Body of pancreas (tissue), 4 donors: ENCODE measurements at places on chromosomes 16 and 17. TPM values are rescaled to one million over a fixed set of nuclear protein-coding genes. Genes with fewer than 3 reads are reported as not detected.

Gene MMP2
- 76.0 TPM for total RNA-seq

Gene TNFRSF17
- total RNA-seq, result not detected

GRCh38 chr17:14701886-14702285 is 401.0 kb downstream of the HS3ST3B1 start:
- no peak overlapping the region for H3K27ac ChIP-seq
- H3K4me3 ChIP-seq, result no peak overlapping the region
- no peaks in the 10 kb centered on the region for H3K36me3 ChIP-seq
- peaks cover 8% of the 10 kb centered on the region for H3K4me1 ChIP-seq
- H3K27me3 ChIP-seq, result no peaks in the 10 kb centered on the region
- no peak for DNase-seq

- H3K27me3 ChIP-seq, result no peaks in the 10 kb centered on the region
- no peaks in the 10 kb centered on the region for H3K4me1 ChIP-seq
- H3K36me3 ChIP-seq, result no peaks in the 10 kb centered on the region
- no peak for DNase-seq
Measured at GRCh38 chr17:16866436-16866835, 105.5 kb downstream of the TNFRSF13B start.

- no peaks in the 10 kb centered on the region for H3K27me3 ChIP-seq
- no peak for DNase-seq
Measured at GRCh38 chr16:59355704-59356103, 621.6 kb upstream of the GOT2 start.

GRCh38 chr16:88856122-88856827 is 472 bp downstream of the GALNS start:
- no peak for DNase-seq
- no peaks in the 10 kb centered on the region for H3K36me3 ChIP-seq
- H3K4me1 ChIP-seq, result peaks cover 17% of the 10 kb centered on the region

DNA sequence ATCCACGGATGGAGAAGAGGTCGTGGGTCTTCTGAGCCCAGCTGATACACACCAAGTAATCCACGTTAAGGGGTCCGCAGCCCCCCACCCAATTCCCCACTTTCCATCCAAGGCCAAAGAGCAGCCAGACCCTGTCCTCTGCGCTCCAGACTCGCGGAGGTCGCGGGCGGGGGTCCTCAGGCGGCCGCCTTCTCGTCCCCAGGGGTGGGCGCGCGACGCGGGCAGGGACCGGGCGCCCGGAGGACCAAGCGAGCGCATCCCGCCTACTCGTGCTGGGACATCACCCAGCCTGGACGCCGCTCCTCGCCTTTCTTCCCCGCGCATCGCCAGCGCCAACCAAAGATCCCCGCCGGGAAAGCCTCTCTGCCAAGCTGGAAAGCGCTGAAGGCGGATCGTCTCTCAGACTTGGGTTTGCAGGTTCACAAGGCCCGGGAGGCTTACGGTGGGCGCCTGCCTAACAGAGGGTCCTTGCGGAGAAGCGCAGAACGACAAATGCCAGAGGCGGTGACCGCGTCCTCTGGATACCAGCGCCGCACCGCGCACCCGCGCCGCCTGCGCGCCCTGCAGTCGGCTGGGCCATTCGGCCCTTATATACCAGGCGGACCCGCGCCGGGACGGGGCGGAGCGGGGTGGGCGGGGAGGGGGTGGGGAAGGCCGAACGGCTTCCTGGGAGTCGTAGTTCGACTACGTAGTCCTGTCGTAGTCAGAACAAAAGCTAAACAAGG is 471.6 kb downstream of the SOX9 start:
- no peaks in the 10 kb centered on the region for H3K27me3 ChIP-seq
- peak; percentile 72 for DNase-seq
- H3K27ac ChIP-seq, result peak overlapping the region; percentile 72
- peaks cover 35% of the 10 kb centered on the region for H3K4me1 ChIP-seq
- no peaks in the 10 kb centered on the region for H3K36me3 ChIP-seq

GRCh38 chr17:67229109-67229955 is 15.7 kb downstream of the HELZ start:
- no peaks in the 10 kb centered on the region for H3K27me3 ChIP-seq
- no peak overlapping the region for H3K4me3 ChIP-seq
- H3K4me1 ChIP-seq, result peaks cover 13% of the 10 kb centered on the region
- no peak for DNase-seq
- H3K36me3 ChIP-seq, result no peaks in the 10 kb centered on the region
- H3K27ac ChIP-seq, result no peak overlapping the region

DNA sequence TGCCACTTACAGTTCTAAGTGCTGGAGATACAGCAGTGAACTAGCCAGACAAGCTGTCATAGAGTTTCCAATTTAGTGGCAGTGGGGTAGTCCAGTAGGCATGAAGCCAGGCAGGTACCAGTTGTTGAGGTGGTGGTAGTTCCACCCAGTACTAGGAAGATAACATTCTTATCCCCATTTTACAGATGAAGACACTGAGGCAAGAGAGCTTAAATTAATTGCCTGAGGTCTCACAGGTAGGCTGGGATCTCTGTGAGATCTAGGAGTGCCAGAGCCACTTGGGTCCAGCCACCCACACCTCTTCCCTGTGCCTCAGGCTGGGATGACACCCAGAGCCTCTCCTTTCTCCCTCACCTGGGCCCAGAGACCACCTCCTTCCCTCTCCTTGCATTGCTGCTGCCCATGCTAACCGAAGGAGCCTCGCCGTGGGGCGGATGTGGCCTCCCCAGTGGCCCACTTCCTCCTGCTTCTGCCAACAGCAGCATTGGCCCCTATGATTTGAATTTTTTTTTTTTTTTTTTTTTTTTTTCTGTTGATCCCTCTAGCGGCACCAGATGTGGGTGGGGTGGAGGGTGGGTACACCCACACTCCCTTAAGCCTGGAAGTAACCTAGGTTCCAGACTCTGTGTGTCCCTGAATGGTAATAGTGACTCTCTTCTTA is 114.0 kb downstream of the PRKCB start:
- no peak overlapping the region for H3K27ac ChIP-seq
- DNase-seq, result peak; percentile 18
- H3K27me3 ChIP-seq, result no peaks in the 10 kb centered on the region
- no peaks in the 10 kb centered on the region for H3K36me3 ChIP-seq
- H3K4me3 ChIP-seq, result no peak overlapping the region

DNA sequence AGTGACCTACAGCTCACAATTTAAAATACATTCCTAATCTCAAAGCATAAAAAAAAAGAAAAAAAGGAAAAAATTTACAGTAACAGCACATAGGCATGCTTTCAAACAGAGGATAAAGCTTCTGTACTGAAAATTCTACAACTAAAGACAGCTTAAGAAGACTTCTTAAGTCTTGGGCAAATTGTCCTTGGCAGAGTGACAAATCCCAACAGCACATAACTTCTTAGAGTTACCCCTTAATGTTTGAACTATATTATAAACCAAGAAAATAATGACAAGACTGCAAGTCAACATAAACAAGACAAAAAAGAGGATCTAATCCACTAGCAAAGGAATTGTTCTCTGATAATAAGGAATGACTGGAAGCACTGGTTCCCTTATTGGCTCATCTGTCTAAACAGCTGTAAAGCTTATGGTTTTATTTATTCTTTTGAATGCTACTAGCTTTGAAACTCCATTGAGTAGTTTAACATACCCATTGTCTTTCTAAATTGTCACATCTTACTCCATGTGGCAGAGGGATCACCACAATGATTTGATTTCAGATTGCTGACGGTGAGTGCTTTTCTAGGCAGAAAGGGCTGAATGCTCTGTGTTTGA is 1576.8 kb upstream of the GOT2 start:
- no peak overlapping the region for H3K4me3 ChIP-seq
- H3K27me3 ChIP-seq, result no peaks in the 10 kb centered on the region
- no peaks in the 10 kb centered on the region for H3K4me1 ChIP-seq
- H3K36me3 ChIP-seq, result no peaks in the 10 kb centered on the region
- H3K27ac ChIP-seq, result no peak overlapping the region
- no peak for DNase-seq

GRCh38 chr17:21199311-21199710 is 14.7 kb downstream of the TMEM11 start:
- H3K36me3 ChIP-seq, result peaks cover 3% of the 10 kb centered on the region
- H3K4me3 ChIP-seq, result no peak overlapping the region
- H3K27me3 ChIP-seq, result no peaks in the 10 kb centered on the region
- H3K4me1 ChIP-seq, result peaks cover 11% of the 10 kb centered on the region
- H3K27ac ChIP-seq, result no peak overlapping the region

DNA sequence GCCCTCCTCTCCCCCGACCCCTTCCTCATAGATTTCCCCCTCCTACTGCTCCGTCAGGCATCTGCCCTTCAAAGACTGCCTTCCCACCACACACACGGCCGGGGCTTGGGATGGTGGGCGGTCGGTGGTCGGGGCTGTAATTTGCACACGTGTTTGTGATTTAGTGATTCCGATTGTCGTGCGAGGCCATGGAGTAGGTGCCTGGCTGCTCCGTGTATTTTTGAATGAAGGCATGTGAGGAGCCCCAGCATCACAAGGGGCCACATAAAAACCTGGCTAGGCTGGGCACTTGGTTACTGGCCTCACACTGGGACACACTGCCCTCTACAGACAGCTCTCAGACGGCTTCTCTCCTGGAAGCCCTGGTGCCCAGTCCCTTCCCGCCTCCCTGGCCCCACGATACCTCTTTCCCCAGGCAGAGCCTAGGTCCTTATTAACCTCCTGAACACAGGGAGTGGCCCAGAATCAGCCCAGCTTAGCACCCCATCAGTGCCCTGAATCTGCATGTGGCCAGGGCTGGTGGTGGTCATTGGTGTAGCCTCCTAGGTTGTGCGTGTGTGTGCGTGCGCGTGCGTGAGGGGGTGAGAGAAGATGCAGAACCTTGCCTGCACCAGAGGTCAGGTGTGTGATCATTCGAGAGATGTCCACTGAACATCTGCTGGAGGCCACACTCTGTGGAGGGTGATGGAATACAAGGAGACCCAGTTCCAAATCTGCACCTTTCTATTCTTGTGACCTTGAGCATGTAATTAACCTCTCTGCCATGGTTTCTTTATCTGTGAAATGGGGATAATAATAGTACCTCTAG is 1.3 kb upstream of the SOCS1 start:
- H3K4me3 ChIP-seq, result no peak overlapping the region
- DNase-seq, result peak; percentile 87
- H3K27me3 ChIP-seq, result no peaks in the 10 kb centered on the region
- peak overlapping the region; percentile 99 for H3K27ac ChIP-seq

- H3K27me3 ChIP-seq, result no peaks in the 10 kb centered on the region
- H3K4me1 ChIP-seq, result no peaks in the 10 kb centered on the region
- DNase-seq, result no peak
- no peak overlapping the region for H3K4me3 ChIP-seq
Measured at GRCh38 chr16:64745258-64745930, 376.5 kb downstream of the CDH11 start.
